ENCODE measurements at places on chromosomes 2 and 18. TPM values are rescaled to one million over a fixed set of nuclear protein-coding genes. Genes with fewer than 3 reads are reported as not detected.
A peak's percentile ranks its signal among the peaks of the same experiment; 100 is the strongest.

DNA sequence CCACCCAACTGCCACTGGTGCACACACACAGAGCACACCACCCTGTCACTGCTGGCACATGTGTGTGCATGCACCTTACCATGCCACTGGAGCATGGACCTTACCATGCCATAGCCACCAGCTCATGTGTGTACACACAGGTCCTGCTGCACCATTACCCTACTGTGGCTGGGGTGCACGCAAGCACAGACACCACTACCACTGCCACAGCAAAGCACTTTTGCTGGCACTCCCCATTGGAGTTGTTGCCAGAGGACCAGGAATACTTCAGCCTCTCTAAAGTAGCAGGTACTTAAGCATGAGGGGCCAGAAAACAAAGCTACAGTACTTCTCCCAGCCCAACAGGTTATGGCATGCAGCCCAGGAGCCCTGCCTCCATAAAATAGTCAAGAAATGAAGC lies 404.8 kb downstream of the MBD2 start:
- no peaks in the 10 kb centered on the region for H3K4me1 ChIP-seq
- H3K36me3 ChIP-seq = no peaks in the 10 kb centered on the region
- no peak overlapping the region for H3K27ac ChIP-seq
- no peak for DNase-seq
- no peak overlapping the region for H3K4me3 ChIP-seq

DNA sequence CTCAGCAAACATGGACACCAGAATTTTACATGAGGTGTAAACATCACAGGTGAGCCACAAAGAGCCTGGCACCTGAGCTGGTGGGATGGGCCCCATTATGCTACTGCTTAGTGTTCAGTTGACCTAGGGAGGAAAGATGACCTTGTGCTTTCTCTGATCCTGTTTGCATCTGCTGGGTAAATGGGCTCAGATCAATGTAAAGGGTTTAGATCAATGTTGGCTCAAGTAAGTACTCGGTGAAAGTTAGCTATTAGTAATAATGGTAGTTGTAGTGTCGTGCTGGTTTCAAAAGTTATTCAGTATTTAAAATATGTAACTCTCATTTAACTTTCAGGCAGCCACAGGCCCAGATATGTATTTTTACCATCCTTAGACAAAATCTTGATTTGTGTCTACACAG lies 19.8 kb downstream of the ABHD3 start:
- no peak for DNase-seq
- H3K4me1 ChIP-seq = peaks cover 16% of the 10 kb centered on the region
- H3K27ac ChIP-seq = no peak overlapping the region
- no peaks in the 10 kb centered on the region for H3K36me3 ChIP-seq
- no peaks in the 10 kb centered on the region for H3K27me3 ChIP-seq

DNA sequence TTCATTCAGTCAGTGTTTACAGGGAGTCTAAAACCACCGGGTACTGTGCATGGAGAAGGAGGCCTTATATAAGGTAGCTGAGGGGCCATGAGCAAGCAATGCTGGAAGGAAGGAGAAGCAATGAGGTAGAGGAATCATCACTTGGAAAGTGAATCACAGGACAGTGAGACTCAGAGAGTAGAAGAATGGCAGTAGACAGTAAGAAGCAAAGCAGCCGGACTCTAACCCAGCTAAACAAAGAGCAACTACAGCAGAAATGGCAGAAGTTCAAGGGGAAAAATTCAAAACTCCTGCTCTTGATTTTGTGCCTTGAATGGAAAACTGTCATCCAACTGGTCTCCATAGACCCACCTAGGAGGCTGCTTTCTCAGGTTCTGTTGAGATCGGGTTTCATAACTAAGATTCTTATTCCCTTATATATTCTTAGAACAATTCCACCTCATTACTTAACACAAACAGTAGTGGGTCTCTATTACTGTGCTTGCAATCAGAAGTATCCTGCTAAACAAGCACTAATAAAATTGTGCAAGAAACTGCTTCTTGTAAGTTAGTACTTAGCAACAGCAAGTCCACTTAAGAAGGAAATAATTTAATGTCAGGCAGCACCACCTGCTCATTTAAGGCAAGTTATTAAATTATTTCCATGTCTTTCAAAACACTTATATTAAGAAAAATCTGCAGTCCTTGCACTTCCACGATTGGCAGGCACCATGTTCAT lies 68.0 kb downstream of the RBMS1 start:
- no peak overlapping the region for H3K4me3 ChIP-seq
- H3K27me3 ChIP-seq = no peaks in the 10 kb centered on the region
- H3K36me3 ChIP-seq = no peaks in the 10 kb centered on the region
- H3K4me1 ChIP-seq = peaks cover 51% of the 10 kb centered on the region
- no peak overlapping the region for H3K27ac ChIP-seq
- no peak for DNase-seq

- peaks cover 4% of the 10 kb centered on the region for H3K36me3 ChIP-seq
- H3K4me1 ChIP-seq = peaks cover 4% of the 10 kb centered on the region
- no peaks in the 10 kb centered on the region for H3K27me3 ChIP-seq
- no peak overlapping the region for H3K4me3 ChIP-seq
These were observed 43.4 kb downstream of the FEZ2 start for GRCh38 chr2:36554531-36554930.

GRCh38 chr18:39571511-39571910 lies 2005.9 kb upstream of the CELF4 start:
- H3K36me3 ChIP-seq = no peaks in the 10 kb centered on the region
- no peak for DNase-seq
- no peak overlapping the region for H3K27ac ChIP-seq
- H3K27me3 ChIP-seq = no peaks in the 10 kb centered on the region
- H3K4me3 ChIP-seq = no peak overlapping the region

- H3K36me3 ChIP-seq = no peaks in the 10 kb centered on the region
- no peak for DNase-seq
- no peaks in the 10 kb centered on the region for H3K4me1 ChIP-seq
- no peaks in the 10 kb centered on the region for H3K27me3 ChIP-seq
These were observed 122.7 kb downstream of the RAB3GAP1 start for GRCh38 chr2:135174810-135175093.

DNA sequence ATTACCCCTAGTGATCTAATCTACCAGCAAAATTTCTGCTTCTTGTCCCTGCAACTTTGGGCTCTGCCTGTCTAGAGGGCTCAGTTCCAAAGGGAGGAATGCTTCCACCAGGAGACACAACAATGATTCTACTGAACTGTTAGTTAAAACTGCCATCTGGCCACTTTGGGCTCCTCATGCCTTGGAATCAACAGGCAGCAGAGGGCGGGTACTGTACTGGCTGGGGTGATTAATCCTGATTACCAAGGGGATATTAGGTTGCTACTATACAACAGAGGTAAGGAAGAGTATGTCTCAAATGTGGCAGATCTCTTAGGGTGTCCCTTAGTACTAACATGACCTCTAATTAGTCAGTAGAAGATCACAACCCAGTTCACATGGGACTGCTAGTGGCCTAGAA lies 21.4 kb downstream of the HADHA start:
- no peaks in the 10 kb centered on the region for H3K27me3 ChIP-seq
- peaks cover 24% of the 10 kb centered on the region for H3K36me3 ChIP-seq
- H3K4me3 ChIP-seq = no peak overlapping the region
- H3K27ac ChIP-seq = no peak overlapping the region
- no peaks in the 10 kb centered on the region for H3K4me1 ChIP-seq
- DNase-seq = no peak

GRCh38 chr2:27647289-27647688 lies 16.1 kb downstream of the SUPT7L start:
- H3K4me1 ChIP-seq = no peaks in the 10 kb centered on the region
- no peak overlapping the region for H3K4me3 ChIP-seq
- no peak for DNase-seq
- H3K27ac ChIP-seq = no peak overlapping the region
- no peaks in the 10 kb centered on the region for H3K27me3 ChIP-seq

- H3K4me3 ChIP-seq = no peak overlapping the region
- H3K36me3 ChIP-seq = no peaks in the 10 kb centered on the region
These were observed 350.9 kb downstream of the PARD3B start for GRCh38 chr2:204896146-204896545.

DNA sequence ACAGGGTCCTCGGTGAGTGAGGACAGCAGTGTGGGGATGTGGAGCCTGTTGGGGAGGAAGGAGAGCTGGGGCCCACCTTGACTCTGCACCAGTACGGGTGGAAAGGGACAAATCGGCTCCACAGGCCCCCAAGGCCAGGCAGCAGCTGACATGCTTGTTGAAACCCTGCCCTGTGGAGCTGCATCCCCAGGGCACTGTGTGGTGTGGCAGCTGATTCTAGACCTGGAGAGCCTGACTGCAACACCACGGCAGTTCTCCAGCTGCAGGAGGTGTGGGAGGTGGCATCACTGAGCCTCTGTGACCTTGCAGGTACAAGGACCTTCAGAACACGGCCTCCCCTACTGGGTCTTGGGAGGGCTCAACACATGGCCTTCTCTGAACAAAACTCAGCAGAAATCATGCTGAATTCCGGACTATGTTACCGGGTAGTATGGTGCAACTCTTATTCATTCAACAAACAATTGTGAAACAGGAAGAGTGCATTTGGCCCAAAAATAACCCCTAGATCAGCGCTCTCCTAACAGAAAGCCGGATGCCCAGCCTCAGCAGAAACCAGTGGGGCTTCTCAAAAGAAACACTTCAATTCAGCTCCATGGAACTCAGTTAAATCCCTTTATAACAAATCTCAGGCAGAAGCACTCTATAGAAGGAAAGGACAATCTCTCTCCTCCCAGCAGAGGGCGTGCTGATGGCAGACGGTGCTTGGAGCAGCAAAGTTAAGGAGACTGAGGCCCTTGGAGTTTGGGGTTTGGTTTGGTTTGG lies 104.4 kb upstream of the SALL3 start:
- H3K4me3 ChIP-seq = no peak overlapping the region
- no peaks in the 10 kb centered on the region for H3K27me3 ChIP-seq

DNA sequence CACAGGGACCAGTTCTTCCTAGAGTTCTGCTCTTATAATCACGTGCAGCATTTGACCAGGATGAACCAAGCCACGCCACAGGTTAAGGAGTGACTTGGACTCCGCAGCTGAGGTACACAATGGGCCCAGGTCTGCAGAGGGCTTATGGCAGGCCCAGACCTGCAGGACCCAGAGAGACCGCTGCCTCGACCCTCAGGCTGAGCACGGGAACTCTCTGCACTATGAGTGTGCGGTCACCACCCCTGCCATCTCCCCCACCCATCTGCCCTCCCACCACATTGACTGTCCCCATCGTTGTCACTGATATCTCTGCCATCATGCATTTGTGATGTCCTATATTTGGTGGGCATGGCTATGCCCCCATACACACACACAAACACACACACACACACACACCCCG lies 45.7 kb upstream of the HPCAL1 start:
- no peak for DNase-seq
- H3K36me3 ChIP-seq = no peaks in the 10 kb centered on the region
- no peak overlapping the region for H3K4me3 ChIP-seq
- H3K4me1 ChIP-seq = no peaks in the 10 kb centered on the region
- H3K27ac ChIP-seq = no peak overlapping the region

- H3K4me3 ChIP-seq = no peak overlapping the region
- DNase-seq = no peak
- H3K27me3 ChIP-seq = no peaks in the 10 kb centered on the region
- H3K4me1 ChIP-seq = peaks cover 20% of the 10 kb centered on the region
These were observed 96.4 kb downstream of the CERS6 start for GRCh38 chr2:168552450-168552856.

DNA sequence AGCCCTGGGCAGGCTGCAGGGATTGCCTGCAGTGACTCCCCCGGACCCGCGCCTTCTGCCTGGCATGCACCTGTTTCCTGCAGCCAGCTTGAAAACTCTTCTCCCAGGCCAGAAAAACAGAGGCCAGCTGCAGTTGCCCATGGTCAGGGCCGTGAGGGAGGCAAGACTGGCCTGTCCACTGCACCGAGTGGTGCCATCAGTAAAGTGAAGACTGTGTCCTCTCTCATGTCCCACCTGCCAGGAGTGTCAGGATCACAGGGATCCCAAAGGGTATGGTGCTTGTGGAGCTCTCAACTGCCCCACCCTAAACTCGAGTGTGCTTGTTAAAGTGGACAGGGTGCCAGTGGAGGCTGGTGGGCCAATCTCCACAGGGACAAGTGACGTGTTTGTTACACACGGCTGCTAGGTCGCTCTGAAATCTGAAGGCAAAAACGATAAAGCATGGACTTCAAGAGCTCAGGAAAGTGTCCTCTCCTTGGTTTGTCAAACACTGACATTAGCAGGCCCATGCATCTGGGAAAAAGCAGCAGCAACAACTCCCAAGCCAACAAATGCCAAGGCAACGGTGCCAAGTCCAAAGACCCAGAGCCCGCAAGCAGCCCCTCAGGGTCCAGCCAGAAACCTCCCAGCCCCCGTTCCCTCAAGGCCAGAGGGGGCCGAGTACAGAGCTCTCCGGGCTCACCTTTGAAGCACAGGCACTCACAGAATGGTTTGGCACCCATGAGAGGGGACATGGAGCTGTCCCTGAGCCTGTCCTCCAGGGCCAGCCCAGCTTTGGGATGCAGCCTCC lies 213.2 kb downstream of the HDAC4 start:
- H3K27me3 ChIP-seq = no peaks in the 10 kb centered on the region
- H3K4me1 ChIP-seq = no peaks in the 10 kb centered on the region
- no peak overlapping the region for H3K27ac ChIP-seq
- DNase-seq = no peak
- no peak overlapping the region for H3K4me3 ChIP-seq

- DNase-seq = no peak
- no peak overlapping the region for H3K27ac ChIP-seq
- no peaks in the 10 kb centered on the region for H3K36me3 ChIP-seq
- no peak overlapping the region for H3K4me3 ChIP-seq
These were observed 11.7 kb downstream of the CXCR2 start for GRCh38 chr2:218137514-218137913.

GRCh38 chr18:45686891-45687611 lies 36.9 kb upstream of the SLC14A1 start:
- no peaks in the 10 kb centered on the region for H3K36me3 ChIP-seq
- peak overlapping the region; percentile 66 for H3K4me3 ChIP-seq
- peaks cover 73% of the 10 kb centered on the region for H3K4me1 ChIP-seq
- DNase-seq = peak; percentile 39
- no peaks in the 10 kb centered on the region for H3K27me3 ChIP-seq

DNA sequence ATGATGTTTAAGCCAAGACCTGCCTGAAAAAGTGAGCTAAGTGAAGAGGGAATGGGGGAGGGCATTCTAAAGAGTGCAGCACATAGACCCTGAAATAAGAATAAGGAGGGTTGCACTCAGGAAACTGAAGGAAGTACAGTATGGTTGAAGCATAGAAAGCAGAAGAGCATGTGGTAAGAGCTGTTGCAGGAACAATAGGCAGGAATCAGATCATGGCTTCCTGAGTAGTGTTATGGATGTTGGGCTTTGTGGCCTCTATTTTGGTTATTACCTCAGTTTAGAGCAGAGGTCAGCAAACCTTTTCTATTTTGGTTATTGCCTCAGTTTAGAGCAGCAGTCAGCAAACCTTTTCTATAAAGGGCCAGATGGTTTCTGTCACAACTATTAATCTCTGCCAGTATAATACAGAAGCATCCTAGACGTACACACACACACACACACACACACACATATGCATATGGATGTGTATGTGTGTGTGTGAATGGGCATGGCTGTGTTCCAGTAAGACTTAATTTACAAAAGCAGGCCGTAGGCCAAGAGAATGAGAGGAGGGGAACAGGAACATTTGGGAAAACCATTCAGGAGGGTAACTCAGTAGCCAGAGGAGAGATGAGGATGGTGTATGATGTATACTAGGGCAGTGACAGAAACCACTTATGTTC lies 91.1 kb upstream of the MYO3B start:
- H3K36me3 ChIP-seq = no peaks in the 10 kb centered on the region
- H3K4me1 ChIP-seq = no peaks in the 10 kb centered on the region
- no peak for DNase-seq
- no peaks in the 10 kb centered on the region for H3K27me3 ChIP-seq
- H3K4me3 ChIP-seq = no peak overlapping the region

- no peak for DNase-seq
- H3K4me3 ChIP-seq = no peak overlapping the region
- H3K4me1 ChIP-seq = no peaks in the 10 kb centered on the region
These were observed 19.3 kb upstream of the CPS1 start for GRCh38 chr2:210536973-210537650.

CNNM3 gene
- 13.0 TPM for polyA plus RNA-seq

AQP4 gene
- not detected for polyA plus RNA-seq

ARHGEF4 gene
- 5.3 TPM for polyA plus RNA-seq

GYPC gene
- 226 TPM for polyA plus RNA-seq

Data from CD8-positive, alpha-beta memory T cell (primary cell).